ENCODE measurements at places on chromosomes 16 and 17.

DNA sequence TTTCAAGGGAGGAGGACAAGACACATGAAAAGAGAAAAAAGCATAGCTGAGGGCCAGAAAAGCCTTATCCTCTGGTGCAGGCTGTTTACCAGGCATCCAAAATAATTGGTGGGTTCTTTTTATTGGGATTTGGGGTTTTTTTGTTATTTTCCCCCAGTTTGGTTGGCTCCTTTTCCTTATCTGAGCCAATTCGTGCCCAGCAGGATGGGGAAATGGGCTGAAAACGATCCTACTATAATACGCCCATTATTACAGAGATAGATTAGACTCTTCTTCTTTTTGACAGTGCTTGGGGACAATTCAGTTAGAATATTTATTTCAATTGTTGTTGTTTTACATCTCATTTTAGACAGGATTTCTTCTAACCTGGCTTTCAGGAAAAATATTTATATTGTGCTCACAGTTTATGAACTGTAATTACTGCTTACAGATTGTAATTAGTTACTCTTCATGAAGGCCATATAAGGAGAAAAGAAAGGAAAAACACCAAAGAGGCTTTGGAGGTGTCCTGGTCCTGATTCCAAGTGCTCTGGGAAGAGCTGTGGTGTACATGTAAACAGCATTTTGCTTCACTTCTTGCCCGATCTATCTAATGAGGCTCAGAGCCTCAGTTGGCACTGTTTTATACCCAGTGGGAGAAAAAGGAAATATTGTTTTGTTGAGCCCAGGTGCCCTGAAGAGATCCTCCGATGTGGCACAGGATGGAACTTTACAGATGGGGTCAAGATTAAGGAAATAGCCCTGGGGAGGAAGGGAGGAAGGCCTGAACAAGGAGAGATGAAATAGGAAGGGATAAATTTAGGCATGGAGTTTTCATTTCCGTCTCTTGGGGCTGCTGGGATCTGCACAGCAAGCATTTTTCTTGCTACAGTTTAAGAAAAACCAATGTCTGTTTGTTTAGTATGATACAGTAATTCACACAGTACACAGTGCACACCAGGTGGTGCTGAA lies 611 bp upstream of the ANKRD40 start:
- DNase-seq: peak; percentile 70

DNA sequence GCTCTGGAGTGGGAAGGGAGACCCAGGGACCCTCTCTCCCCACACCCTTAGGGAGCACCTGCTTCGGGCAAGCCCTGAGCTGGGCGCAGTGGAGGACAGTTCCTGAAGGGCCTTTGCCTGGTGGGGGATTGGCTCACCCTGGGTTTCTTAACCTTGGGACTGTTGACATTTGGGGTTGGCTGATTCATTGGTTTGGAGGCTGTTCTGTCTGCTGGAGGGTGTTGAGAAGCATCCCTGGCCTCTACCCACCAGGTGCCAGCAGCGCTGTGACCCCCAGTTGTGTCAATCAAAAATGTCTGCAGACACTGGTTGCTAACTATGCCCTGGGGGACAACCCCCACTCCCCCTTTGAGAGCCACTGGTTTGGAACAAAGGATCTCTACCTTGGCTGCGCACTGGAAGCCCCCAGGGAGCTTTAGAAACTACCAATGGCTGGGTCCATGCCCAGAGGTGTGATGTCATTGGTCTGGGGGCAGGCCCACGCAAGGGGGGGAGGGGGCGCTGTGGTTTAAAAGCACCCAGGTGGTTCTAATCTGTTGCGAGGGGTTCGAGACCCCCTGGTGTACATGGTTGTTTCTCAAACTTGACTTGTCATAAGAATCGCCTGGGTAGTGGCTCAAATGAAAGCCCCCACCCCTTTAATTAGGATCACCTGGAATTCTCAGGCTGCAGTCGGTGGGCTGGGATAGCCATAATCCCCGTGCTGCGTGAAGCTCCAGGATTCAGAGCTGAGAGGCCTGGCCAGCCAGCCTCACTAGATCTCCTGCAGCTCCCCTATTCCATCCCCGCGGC lies 151.9 kb upstream of the GSE1 start:
- no peak for DNase-seq

GRCh38 chr17:28717578-28718332 lies at the start of gene RAB34:
Gene RAB34, minus strand, starts transcription at chr17:28717868. Its CDS starts 602 bp downstream, at chr17:28717266.
- DNase-seq: peak; percentile 75

DNA sequence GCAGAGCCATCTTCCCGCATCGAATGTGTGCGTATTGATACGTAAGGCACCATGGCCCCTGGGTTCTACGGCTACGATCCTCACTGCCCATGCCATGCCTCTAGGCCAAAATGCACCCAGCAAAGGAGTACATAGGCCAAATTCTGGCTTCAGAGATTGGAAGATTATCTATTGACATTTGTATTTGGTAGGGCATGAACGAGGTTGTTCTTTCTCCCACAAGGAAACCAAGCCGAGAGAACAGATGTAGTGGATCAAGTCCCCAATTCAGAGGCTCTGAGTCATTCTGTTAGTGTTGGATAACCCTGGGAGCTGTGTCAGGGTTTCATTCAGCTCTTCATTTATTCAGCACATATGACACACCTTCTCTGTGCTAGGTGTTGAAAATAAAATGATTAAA lies 36.5 kb downstream of the HOXB1 start:
- DNase-seq: no peak

DNA sequence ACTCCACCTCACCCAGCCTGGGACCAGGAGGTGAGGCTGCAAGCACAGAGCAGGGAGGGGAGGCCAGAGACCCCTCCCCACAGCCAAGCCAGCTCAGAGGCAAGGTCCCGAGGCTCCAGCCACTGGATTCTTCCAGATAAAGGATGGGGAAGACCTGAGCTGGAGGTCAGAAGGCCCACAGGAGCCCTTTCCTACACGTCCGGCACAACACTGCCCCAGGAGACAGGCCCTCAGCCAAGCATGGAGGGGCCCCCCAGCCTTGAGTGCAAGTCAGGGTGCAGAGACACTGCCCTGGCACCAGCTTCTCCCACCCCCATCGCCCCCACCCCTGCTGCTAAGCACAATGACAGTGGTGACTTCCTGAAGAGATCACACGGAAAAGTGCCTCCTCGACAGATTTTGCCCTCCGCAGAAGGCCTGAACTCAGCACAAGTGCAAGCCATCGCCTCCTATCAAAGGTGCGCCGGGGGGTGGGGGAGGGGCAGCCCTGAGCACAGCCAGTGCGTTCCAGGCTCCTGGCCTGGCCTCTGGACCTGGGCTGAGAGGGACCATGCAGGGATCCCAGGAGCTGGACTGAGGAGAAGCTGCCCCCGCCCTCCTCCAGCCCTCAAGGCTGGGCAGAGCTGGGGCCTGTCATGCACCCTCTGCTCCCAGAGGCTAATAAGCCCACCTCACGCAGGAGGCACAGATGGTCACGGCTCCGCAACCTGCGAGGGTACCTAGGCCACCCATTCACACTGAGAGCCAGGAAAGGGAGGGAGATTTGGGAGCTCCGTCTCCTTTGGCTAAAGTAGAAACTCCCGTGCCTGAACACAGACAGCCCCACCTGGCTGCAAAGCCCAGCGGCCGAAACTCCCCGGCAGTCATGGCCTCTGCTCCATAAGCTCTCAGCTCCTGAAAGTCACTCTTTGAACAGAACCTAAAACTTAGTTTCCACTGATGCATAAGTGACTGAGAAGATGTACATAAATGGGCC lies 2.7 kb downstream of the MAFG start:
- no peak for DNase-seq

All from activated CD4-positive, alpha-beta T cell treated with anti-CD3 and anti-CD28 coated beads, Interleukin-2, amount 10 ng/mL, durations not matched to agents 24 days and 14 days (primary cell).